PC-9 (cell line): ENCODE measurements at places on chromosomes 4 and X. TPM values are rescaled to one million over a fixed set of nuclear protein-coding genes. Genes with fewer than 3 reads are reported as not detected.

GRCh38 chr4:73822812-73823504 lies 13.5 kb upstream of the CXCL6 start:
- DNase-seq, result no peak

- DNase-seq, result no peak
Observed at GRCh38 chrX:40504801-40505605, 75.8 kb upstream of the ATP6AP2 start.

GRCh38 chr4:177163532-177163931 lies 146.1 kb upstream of the NEIL3 start:
- DNase-seq, result no peak

DNA sequence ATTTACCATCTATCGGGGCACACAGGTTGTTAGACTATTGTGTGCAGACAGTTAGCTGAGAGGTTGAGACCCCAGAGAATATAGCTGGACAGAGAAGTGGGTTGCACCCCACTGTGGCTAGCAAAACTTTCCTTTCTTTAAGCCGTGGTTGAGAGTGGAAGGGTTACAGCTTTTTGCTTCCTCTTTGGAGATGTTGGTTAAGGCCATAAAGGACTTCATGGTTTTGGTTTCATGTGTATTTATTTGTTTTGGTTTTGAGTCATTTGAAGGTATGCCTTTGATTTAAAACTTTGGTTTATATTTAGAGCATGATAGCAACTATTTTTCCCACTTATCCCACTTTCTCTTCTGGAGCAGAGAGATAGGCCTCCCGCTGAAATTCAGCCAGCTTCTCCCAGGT lies 274.3 kb upstream of the IL1RAPL1 start:
- DNase-seq, result no peak

DNA sequence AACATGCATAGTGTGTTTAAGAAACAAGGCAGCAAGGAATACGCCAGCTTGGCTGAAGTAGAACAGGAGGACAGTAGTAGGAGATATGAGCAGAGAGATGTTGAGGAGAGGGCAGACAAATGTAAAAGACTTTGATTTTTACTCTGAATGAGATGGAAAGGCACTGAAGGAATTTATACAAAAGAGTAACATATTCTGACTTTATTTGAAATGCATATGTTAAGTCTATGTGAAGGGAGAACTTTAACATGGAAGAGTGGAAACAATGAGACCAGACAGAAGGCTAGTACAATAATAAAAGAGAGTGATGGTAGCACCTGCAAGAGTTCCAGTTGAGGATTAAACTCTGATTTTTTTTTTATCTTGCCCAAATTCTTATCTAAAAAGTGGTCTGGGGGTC lies 176.2 kb upstream of the CENPE start:
- DNase-seq, result no peak

- no peak for DNase-seq
Observed at GRCh38 chr4:52823702-52824092, 38.4 kb upstream of the RASL11B start.

DNA sequence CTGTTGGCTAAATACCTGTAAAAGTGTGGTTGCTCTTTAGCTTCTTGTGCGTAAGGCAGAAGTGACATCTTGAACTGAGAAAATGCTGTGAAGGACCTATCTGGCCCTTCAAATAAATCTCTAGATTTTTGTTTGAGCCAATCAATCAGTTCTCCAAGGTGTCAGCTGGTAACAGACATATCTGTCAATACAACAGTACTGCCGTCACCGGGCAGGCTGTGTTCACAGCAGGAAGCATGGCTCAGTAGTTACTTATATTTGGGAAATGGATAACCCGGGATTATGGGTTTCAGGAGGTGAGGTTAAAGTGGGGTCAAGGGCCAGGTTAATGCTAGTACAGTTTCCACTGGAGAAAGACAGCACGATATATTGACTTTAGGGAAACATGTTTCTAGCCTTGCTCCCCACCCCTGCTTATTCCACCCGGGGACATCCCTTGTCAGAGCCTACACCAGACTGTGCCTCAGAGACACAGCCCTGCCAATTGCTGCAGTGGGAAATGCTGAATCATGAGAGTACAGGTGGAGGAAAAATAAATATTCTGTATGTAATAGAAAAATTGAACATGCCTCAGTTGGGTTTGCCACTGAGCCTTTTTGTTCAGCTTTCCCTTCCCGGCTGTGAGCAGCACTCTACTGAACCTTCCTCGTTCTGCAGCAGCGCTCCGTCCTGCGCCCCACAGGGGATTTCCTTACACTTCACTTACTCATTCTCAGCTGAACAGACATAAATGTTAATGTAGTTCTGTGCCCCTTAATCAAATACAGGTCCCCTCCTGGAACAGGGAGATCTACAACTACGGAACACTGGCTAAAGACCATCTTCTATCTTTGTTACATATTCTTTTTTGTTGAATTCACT lies 121.1 kb downstream of the MGST2 start:
- DNase-seq, result no peak

GRCh38 chrX:43589735-43590134 lies 66.4 kb upstream of the MAOA start:
- peak; percentile 75 for DNase-seq

DNA sequence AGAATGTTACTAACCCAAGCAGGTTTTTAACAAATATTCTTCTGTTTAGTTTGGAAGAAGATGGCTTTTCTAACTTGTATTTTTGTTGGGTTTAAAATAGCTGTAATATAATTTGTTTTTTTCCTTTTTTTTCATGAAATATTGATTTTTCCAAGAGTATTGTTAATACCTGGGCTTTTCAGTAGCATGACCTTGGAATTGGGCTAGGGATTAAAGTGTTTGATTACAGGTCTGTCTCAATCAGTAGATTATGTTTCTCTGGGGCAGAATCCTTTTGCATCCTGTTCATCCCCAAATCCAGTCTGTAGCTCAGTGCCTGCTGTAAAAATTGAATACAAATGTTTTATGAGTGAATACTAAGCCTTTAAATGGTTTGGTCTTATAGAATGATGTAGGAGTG lies 479.8 kb downstream of the RAPGEF2 start:
- DNase-seq, result no peak

GRCh38 chr4:98046665-98047064 lies 96.6 kb downstream of the STPG2 start:
- no peak for DNase-seq

GRCh38 chr4:71156616-71157015 lies 163.2 kb downstream of the DCK start:
- no peak for DNase-seq

DNA sequence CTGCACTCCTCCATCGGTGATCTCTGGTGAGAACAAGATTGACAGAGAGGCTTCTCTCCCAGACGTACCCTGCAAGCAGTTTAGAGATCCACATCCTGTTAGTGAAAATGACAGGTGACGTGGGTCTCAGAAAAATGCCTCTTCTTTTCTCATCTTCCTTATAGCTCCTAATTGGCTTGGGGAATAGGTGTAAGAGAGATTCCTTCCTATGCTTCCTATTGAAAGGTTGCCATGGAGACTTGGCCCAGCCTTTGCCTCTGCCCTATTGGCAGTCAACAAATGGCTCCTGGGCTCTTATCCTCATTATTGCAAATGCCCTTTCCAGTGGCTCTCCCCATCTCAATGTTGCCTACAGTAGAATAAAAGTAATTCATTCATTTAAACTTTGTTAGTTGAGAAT lies 26.5 kb upstream of the DGKK start:
- no peak for DNase-seq

GRCh38 chrX:86028681-86029080 lies 18.7 kb downstream of the CHM start:
- no peak for DNase-seq

DNA sequence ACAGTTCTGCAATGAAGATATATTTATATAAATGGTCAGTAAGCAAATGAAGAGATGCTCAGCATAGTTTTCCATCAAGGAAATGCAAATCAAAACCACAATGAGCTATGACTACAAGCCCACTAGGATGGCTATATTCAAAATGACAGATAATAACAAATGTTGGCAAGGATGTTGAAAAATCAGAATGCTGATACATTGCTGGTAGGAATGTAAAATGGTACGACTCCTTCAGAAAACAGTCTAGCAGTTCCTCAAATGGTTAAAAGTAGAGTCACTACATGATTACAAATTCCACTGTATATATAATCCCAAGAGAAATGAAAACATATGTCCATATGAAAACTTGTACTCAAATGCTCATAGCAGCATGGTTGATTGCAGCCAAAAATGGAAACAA lies 425.0 kb upstream of the ATOH1 start:
- no peak for DNase-seq

DNA sequence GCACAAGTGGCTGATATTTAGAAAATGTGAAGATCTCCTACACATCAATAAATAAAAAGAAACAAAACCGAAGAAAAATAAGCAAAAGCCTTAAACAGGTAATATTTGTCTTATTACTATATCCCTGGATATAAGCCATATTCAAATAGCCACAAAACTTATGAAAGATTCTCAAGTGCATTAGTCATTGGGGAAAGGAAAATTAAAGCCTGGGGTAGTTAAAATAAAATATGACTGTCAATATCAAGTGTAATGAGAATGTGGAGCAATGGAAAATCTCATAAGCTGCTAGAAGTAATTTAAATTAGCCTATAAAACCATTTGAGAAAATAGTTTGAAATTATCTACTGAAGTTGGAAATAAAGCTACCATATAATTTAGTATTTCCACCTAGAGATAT lies 399.9 kb downstream of the GASK1B start:
- DNase-seq, result no peak

DNA sequence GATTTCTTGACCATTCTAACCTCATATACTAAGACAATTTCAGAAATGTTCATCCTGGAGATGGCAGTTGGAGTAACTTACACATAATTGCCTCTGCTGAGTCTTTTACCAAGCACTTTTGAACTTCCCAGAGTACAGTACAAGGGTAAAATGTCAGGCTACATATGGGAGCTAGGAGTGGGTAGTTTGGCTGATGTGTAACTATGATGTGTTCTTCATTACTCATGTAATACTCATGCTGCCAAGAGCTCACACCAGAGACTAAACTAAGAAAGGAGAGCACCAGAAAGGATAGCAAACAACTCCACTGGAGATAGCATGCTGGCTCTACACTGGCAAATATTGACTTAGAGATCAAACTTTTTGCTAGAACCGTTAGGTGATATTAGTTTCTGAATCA lies 194.0 kb downstream of the PDGFRA start:
- no peak for DNase-seq

DNA sequence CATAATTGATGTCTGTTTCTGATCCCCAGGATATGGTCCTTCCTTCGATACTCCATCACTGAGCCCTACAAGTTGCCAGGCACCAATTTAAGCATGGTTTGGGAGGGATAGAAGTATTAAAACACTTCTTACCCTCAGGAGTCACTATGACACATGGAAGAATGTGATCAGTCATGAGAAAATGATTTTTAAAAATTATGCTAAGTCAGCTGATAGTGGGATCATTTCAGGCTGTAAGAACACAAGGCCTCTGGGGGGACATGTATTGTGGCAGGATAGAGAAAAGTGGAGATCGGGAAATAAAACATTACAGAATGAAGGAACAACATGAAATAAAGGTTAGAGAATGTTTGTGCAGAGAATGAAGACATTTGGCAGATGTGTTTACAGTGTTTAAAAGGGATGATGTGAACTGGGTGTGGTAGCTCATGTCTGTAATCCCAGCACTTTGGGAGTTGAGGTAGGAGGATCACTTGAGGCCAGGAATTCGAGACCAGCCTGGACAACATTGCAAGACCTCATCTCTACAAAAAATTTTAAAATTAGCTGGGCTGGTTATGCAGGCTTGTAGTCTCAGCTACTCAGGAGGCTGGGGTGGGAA lies 64.0 kb downstream of the ELOVL6 start:
- no peak for DNase-seq

DNA sequence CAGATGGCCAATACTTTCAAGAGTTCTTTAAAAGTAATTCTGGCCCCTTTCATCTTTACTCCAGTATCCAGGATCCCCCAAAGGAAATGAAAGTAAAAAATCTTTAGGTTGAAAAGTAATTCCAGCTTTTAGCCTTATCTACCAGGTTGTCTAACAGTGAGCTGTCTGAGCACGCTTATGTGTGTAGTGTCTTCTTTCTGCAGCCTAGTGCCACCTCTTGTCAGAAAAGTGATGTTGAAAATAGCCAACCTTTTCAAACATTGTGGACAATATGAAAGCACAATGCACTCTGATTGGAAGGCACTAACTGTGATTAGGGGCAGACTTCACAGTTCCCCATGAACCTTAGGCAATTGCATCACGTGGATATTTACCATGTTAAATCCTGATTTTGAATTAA lies 92.1 kb downstream of the RELL1 start:
- no peak for DNase-seq

DNA sequence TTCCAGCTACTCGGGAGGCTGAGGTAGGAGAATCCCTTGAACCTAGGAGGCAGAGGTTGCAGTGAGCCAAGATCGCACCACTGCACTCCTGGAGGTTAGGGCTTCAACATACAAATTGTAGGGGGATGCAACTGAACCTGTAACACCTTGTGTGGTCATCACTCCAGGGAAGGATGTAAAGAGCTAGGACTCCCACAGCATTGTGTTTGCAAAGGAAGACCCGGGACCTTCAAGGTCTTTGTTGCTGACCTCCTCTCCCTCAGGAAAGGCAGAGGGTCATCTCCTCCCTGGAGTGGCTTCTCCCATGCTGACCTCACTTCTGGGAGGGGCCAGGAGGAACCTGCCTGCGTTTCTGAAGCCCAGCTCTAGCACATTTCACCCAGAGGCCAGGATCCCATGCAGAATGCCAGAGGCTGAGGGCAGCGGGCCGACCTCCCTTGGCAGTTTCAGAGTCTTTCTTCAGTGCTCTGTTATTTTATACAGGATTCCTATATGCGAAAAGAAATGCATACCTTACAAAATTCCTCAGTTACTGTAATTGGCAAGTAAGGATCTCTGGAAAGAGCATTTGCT lies 80.2 kb downstream of the HTRA3 start:
- DNase-seq, result no peak

DNA sequence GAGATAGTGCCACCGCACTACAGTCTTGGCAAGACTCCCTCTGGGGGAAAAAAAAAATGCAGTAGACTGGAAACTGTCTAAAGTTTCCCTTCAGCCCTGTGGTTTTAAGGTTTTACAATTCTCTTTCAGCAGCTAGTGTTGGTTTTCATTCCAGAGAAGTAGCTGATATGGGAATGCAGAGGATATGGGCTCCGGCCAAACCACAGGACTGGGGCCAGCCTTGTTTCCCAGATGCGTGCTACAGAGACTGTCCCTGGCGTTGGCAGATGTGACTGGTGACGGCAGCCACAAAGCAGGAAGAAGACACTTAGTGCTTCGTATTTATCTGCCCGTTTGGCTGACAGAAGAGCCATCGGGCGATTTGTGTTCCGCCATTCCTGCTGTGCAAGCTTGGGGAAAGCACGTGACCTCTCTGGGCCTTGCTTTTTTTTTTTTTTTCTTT lies 43.2 kb downstream of the ZBTB49 start:
- peak; percentile 46 for DNase-seq

- no peak for DNase-seq
Observed at GRCh38 chrX:18440835-18441234, 15.4 kb downstream of the CDKL5 start.

GRCh38 chr4:153519687-153520086 lies 53.5 kb downstream of the TMEM131L start:
- no peak for DNase-seq

The PROM1 gene
- not detected in 2 replicates for total RNA-seq

The AWAT2 gene
- total RNA-seq, result not detected in 2 replicates

The TRPC5OS gene
- not detected in 2 replicates for total RNA-seq

The LINC00632 gene
- 0.20 and 0.46 TPM in 2 replicates for total RNA-seq

The TENM3 gene
- total RNA-seq, result not detected in 2 replicates

The SOD3 gene
- total RNA-seq, result 6.3 and 7.6 TPM in 2 replicates

The CT45A5 gene
- total RNA-seq, result not detected in 2 replicates

The RAB9B gene
- total RNA-seq, result not detected in 2 replicates

The G6PD gene
- total RNA-seq, result 987 and 1,283 TPM in 2 replicates

The PNCK gene
- total RNA-seq, result 1.0 and 4.4 TPM in 2 replicates
